ENCODE measurements at places on chromosomes 3 and 15. TPM values are rescaled to one million over a fixed set of nuclear protein-coding genes. Genes with fewer than 3 reads are reported as not detected.

DNA sequence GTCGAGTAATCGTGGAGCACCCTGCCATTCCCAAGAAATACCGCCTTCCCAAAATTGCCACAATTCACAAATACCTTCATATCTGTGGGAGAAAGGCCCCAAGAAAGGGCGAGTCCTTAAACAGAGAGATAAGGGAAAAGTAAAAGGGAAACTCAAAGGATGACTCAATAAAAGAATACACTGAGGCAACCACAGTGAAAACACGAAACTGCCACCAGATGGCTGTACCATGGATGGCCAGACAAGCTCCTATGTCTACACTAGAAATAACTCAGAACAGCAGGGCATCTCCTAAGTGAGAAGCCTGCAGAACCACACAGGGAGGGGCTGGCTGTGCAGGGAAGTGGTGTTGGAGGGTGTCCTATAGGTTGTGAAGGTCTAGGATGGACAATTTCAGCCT lies 25.0 kb downstream of the SRGAP3 start:
- peaks cover 11% of the 10 kb centered on the region for H3K4me1 ChIP-seq
- DNase-seq = no peak
- no peak overlapping the region for H3K4me3 ChIP-seq
- H3K36me3 ChIP-seq = no peaks in the 10 kb centered on the region
- H3K27ac ChIP-seq = no peak overlapping the region
- H3K27me3 ChIP-seq = no peaks in the 10 kb centered on the region

DNA sequence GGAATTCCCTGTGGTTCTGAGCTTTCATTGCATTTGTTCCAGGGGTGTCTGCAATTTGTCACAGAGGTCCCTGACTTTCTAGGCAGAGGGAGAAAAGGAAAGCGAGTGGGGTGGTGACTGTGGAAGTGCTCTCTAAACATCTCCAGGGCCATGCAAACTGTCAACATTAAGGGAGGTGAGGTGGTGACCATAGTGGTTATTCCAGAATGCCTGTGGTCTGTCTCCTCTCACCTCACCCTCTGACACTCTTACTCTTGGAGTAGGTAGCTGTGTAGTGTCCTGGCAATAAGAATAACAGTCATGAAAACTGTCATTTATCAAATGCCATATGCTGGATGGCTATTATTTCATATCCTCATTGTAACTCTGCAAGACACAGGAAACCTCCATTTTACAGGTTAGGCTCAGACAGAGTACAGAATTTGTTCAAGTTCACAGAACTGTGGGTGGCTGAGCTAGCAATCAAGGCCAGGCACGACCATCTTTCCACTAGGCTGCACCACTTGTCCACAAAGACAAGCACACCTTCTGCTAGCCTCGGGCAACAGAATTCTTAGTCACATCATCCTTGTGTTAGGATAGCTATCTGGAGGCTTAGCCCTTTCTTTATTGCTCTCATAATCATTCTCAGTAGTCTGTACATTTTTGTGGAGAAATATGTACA lies 179.4 kb downstream of the CD47 start:
- H3K36me3 ChIP-seq = no peaks in the 10 kb centered on the region
- H3K27ac ChIP-seq = no peak overlapping the region
- H3K27me3 ChIP-seq = peaks cover 6% of the 10 kb centered on the region
- no peaks in the 10 kb centered on the region for H3K4me1 ChIP-seq
- no peak for DNase-seq

DNA sequence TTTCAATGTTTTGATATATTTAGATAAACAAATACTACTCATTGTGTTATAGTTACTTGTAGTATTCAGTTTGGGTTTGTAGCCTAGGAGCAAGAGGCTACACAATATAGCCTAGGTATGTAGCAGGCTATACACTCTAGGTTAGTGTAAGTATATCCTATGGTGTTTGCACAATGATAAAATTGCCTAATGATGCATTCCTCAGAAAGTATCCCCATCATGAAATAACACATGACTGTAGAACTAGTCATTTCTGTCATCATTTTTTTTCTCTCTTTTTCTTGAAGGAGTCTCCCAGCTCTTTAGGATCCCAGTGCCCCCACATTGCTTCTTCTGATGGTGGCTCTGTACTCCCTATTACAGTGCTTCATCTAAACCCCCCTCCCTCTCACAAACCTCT lies 157.7 kb upstream of the CADPS start:
- DNase-seq = no peak
- no peak overlapping the region for H3K4me3 ChIP-seq
- no peaks in the 10 kb centered on the region for H3K27me3 ChIP-seq
- no peaks in the 10 kb centered on the region for H3K4me1 ChIP-seq

- peaks cover 42% of the 10 kb centered on the region for H3K4me1 ChIP-seq
- H3K36me3 ChIP-seq = no peaks in the 10 kb centered on the region
Measured at GRCh38 chr3:124157748-124158147, 165.8 kb upstream of the ROPN1 start.

GRCh38 chr3:14463330-14464140 lies 61.1 kb downstream of the SLC6A6 start:
- no peak for DNase-seq
- peaks cover 50% of the 10 kb centered on the region for H3K4me1 ChIP-seq
- H3K36me3 ChIP-seq = peaks cover 37% of the 10 kb centered on the region
- H3K4me3 ChIP-seq = no peak overlapping the region
- H3K27me3 ChIP-seq = peaks cover 63% of the 10 kb centered on the region

GRCh38 chr3:10224794-10225665 lies 23.2 kb upstream of the TATDN2 start:
- no peaks in the 10 kb centered on the region for H3K27me3 ChIP-seq
- H3K4me3 ChIP-seq = no peak overlapping the region
- H3K27ac ChIP-seq = no peak overlapping the region
- H3K36me3 ChIP-seq = peaks cover 9% of the 10 kb centered on the region
- peaks cover 7% of the 10 kb centered on the region for H3K4me1 ChIP-seq
- peak; percentile 56 for DNase-seq

DNA sequence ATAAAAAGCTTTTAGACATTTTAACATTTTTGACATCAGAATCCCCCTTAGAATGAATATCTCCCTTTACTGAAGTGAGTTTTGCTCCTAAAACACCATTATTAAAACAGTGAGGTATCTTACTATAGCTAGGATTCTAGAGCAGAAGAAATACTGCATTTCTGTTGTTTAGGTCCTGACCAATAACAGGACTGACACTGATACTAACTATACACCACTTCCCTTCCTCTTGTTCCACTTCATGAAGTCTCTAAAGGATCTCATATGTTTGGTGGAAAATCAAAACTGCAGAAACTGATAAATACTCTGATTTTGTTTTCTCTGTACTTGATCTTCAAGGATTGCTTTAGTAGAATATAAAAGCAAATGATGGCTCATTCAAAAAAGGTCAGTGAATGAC lies 230.7 kb downstream of the SUCLG2 start:
- no peak overlapping the region for H3K4me3 ChIP-seq
- no peaks in the 10 kb centered on the region for H3K4me1 ChIP-seq
- H3K27ac ChIP-seq = no peak overlapping the region
- H3K36me3 ChIP-seq = peaks cover 5% of the 10 kb centered on the region
- no peaks in the 10 kb centered on the region for H3K27me3 ChIP-seq
- no peak for DNase-seq

GRCh38 chr3:43024181-43024885 lies 45.2 kb downstream of the GASK1A start:
- H3K4me3 ChIP-seq = no peak overlapping the region
- H3K27me3 ChIP-seq = peaks cover 16% of the 10 kb centered on the region
- no peaks in the 10 kb centered on the region for H3K4me1 ChIP-seq
- no peaks in the 10 kb centered on the region for H3K36me3 ChIP-seq

DNA sequence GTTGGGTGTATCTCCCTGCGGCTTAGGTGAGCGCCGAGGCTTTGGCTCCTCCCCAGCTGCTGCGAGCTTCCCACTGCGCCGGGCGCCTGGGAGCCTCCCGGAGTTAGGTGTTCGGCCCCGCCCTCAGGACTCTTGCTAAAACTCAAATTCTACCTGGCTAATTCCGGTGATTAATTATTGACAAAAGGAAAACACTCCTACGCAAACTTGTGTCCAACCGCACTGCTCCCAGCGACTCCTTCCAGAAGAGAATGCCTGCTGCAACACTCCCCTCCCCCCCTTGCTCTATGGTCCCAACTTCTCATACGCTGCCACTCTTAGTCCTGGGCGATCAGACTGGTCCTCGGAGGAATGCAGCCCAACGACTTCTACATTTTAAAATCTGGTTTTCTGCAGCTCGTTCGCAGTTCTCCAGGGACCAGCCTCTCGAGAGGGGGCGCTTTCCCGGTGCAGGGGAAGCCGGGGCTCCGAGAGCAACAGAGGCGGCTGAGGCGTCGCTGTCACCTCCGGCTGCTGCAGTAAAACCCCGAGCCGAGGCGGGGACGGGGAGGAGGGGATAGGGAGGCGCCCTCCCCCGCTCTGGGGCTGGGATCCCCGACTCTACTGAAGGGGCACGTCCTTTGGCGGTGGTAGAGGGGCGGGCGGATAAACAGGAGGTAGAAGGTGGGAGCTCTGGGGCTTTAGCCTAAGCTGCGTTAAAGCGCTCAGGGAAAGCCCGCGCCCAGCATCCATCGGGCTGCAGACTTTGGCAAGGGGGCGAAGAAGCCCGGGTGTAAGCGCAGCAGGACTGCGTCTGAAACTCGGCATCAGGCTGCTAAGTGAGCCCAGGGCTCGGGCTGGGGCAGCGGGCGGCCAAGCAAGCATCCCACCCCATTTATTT lies at the start of gene SPTSSB:
Gene SPTSSB (minus strand): TSS at position 77 of the 880 bp plus-strand sequence. CDS start 25,194 bp downstream, outside the sequence.
- H3K4me1 ChIP-seq = peaks cover 23% of the 10 kb centered on the region
- peak; percentile 19 for DNase-seq
- no peaks in the 10 kb centered on the region for H3K36me3 ChIP-seq
- peak within 1 kb of the TSS; percentile 70 for H3K4me3 ChIP-seq

DNA sequence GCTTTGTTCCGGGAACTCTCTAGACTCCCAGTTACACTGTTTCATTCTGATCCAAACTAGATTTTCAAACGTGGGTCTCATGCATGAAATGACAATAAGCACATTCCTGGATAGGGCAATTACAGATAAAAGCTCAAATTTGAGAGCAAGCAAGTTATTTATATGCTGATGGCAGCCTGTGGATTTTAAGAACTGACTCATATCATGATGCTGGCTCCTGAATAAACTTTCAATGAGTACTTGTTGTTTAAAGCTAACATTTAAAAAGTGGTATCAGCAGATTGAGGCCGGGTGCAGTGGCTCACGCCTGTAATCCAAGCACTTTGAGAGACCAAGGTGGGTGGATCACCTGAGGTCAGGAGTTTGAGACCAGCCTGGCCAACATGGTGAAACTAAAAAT lies 66.6 kb downstream of the LEO1 start:
- peaks cover 9% of the 10 kb centered on the region for H3K4me1 ChIP-seq
- peaks cover 73% of the 10 kb centered on the region for H3K36me3 ChIP-seq
- H3K27me3 ChIP-seq = no peaks in the 10 kb centered on the region
- H3K27ac ChIP-seq = no peak overlapping the region
- DNase-seq = no peak
- H3K4me3 ChIP-seq = no peak overlapping the region

GRCh38 chr3:46930945-46931403 lies 45.6 kb downstream of the CCDC12 start:
- H3K4me1 ChIP-seq = peaks cover 100% of the 10 kb centered on the region
- no peak for DNase-seq
- no peaks in the 10 kb centered on the region for H3K27me3 ChIP-seq

DNA sequence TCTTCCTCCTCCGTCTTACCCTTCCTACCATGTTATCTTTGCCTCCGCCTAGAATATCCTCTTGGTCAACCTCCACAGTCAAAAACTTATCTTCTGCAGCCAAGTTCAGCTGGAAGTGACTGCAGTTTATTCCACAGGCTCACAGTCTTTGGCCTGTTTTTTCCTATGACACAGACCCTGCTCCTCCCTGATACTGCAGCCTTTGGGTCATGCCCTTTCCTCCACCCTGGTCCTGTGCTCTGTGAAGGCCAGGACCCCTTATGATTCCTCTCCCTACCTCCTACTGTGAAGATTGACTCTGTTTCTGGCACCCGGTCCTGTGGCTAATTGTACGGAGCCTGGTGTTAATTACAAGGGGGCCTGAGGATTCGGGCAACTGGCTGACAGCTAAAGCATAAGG lies 49.3 kb upstream of the SCN5A start:
- H3K27ac ChIP-seq = no peak overlapping the region
- no peaks in the 10 kb centered on the region for H3K27me3 ChIP-seq
- no peak for DNase-seq
- no peak overlapping the region for H3K4me3 ChIP-seq
- peaks cover 4% of the 10 kb centered on the region for H3K4me1 ChIP-seq

DNA sequence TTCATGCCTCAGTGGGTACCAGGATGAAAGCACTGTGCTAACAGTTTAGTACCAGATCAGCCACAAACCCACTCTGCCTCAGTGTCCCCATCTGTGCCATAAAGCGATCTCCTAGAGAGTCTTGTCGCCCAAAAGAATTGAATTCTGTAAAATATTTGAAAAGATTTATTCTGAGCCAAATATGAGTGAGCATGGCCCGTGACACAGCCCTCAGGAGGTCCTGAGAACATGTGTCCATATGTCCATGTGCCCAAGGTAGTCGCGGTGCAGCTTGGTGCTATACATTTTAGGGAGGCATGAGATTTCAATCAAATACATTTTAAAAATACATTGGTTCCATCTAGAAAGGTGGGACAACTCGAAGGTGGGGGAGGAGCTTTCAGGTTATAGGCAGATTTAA lies 15.4 kb upstream of the NOX5 start:
- no peak overlapping the region for H3K27ac ChIP-seq
- no peak for DNase-seq
- no peaks in the 10 kb centered on the region for H3K27me3 ChIP-seq
- peaks cover 38% of the 10 kb centered on the region for H3K4me1 ChIP-seq
- H3K4me3 ChIP-seq = no peak overlapping the region

- H3K27ac ChIP-seq = peak overlapping the region; percentile 83
- peak overlapping the region; percentile 71 for H3K4me3 ChIP-seq
- no peaks in the 10 kb centered on the region for H3K36me3 ChIP-seq
Measured at GRCh38 chr3:86991840-86992435, 989 bp upstream of the VGLL3 start.

- no peak for DNase-seq
- H3K4me3 ChIP-seq = no peak overlapping the region
- no peaks in the 10 kb centered on the region for H3K27me3 ChIP-seq
- no peaks in the 10 kb centered on the region for H3K4me1 ChIP-seq
Measured at GRCh38 chr3:157311633-157312375, 124.8 kb upstream of the PTX3 start.

DNA sequence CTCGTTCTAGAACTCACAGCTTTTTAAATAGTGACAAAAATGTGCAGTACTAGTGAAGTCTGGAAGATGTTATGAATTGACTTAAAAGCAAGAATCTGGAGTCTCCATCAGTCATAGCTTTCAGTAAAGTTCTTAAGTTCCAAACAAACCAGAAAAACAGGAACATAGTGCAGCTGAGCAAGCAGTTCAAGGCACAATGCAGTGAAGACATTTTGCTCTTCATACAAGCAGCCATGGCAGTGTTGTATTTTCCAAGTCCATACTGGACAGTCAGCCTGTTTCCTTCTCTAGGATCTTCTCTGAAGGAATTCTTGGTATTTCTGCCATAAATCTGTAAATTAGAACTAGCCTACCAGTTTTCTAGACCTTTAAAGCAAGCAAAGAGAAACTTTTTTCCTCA lies 90.5 kb downstream of the LRRC28 start:
- H3K36me3 ChIP-seq = no peaks in the 10 kb centered on the region
- no peak for DNase-seq
- no peak overlapping the region for H3K4me3 ChIP-seq
- H3K27me3 ChIP-seq = no peaks in the 10 kb centered on the region

GRCh38 chr3:15722877-15723623 lies 74.7 kb downstream of the ANKRD28 start:
- H3K27ac ChIP-seq = no peak overlapping the region
- no peak for DNase-seq
- H3K27me3 ChIP-seq = no peaks in the 10 kb centered on the region
- peaks cover 55% of the 10 kb centered on the region for H3K36me3 ChIP-seq

- H3K36me3 ChIP-seq = no peaks in the 10 kb centered on the region
- no peak overlapping the region for H3K27ac ChIP-seq
- H3K4me1 ChIP-seq = no peaks in the 10 kb centered on the region
- H3K27me3 ChIP-seq = no peaks in the 10 kb centered on the region
Measured at GRCh38 chr3:151436675-151437446, 24.0 kb downstream of the IGSF10 start.

TAMM41 gene
- total RNA-seq = 11.1 TPM

WDR93 gene
- total RNA-seq = not detected

PATL2 gene
- total RNA-seq = 3.7 TPM

COL6A5 gene
- total RNA-seq = not detected

LIPH gene
- 0.44 TPM for total RNA-seq

GRAMD1C gene
- total RNA-seq = 2.0 TPM

Data from left ventricle myocardium inferior (tissue), 1 donor.